NCI-H1105 (cell line): ENCODE measurements at places on chromosomes 7 and 10.

GRCh38 chr7:36367561-36368077 is 22.0 kb upstream of the ANLN start:
- no peak for DNase-seq

- DNase-seq = no peak
Measured at GRCh38 chr10:24651923-24652322, 71.8 kb downstream of the ARHGAP21 start.

- no peak for DNase-seq
Measured at GRCh38 chr10:58615237-58615935, 102.7 kb downstream of the BICC1 start.

DNA sequence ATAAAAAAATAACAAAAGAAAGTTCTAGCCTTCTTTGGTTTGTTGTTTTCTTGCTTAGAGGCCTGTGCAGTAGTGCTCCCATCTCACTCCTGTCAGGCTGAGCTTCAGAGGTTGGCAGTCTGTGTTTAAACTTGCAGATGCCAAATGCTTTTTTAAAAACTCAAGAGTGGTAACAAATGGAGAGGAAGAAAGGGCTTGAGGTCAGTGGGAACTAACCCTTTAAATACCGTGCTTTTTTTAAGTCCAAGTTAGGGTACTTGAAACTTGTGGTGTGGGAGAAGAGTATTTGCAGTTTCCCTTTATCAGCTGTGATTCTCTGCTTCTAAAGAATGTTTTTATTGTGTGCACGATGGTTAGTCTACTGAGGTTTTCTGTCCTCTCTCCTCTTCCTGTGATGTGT is 29.4 kb downstream of the ZRANB1 start:
- DNase-seq = no peak

DNA sequence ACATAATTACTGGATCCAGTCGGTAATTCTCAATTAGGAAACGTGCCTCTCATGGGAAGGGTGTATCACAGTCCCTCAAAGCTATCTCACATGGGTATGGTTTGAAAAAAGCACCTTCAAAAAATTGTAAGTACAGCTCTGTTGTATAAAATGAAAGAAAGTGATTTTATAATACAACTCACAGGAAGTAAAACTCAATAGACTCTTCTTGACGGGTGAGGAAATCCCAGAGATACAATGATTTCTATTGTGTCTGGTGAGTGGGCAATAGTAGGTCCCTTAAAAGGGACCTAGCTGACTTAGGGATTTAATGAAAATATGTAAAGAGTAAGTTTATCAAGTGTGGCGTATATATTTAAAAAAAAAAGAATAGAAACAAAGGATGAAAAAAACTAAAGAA is 27.0 kb downstream of the TASOR2 start:
- DNase-seq = no peak
